ENCODE measurements at places on chromosomes 4 and X. TPM values are rescaled to one million over a fixed set of nuclear protein-coding genes. Genes with fewer than 3 reads are reported as not detected.

Gene TGIF2LX
- not detected for polyA plus RNA-seq

DNA sequence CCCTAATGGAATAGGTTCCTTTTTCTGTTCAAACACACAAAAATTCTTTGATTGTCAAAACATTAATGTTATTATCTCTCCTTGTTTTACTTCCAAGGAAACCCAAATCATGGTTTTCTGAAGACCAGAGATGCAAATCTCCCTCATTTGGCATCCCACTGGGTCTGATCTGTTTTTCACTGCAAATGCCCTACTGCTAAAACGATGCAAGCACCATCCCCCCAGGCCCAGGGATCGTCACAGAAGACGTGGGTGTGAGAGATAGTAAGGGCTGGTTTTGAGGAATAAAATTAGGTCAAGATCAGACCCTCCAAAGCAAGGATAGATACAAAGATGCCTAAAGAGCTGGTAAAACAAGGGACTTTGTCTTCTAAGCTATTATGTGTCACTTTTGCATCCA lies 33.6 kb downstream of the GSPT2 start:
- DNase-seq: no peak

GRCh38 chr4:38023347-38024205 lies 63.4 kb downstream of the PTTG2 start:
- no peak for DNase-seq

GRCh38 chr4:10184041-10184440 lies 67.4 kb upstream of the WDR1 start:
- no peak for DNase-seq

- DNase-seq: no peak
These were observed 138.0 kb upstream of the SMIM31 start for GRCh38 chr4:164615964-164616363.

- no peak for DNase-seq
These were observed 62.6 kb upstream of the KLF3 start for GRCh38 chr4:38601244-38601915.

GRCh38 chrX:109283870-109284269 lies 198.0 kb downstream of the GUCY2F start:
- DNase-seq: no peak

GRCh38 chr4:142169216-142169615 lies 532.8 kb downstream of the IL15 start:
- DNase-seq: no peak

All from left renal pelvis (tissue), 4 donors.